NCI-H1694 (cell line): ENCODE measurements at places on chromosomes 13 and 19.

DNA sequence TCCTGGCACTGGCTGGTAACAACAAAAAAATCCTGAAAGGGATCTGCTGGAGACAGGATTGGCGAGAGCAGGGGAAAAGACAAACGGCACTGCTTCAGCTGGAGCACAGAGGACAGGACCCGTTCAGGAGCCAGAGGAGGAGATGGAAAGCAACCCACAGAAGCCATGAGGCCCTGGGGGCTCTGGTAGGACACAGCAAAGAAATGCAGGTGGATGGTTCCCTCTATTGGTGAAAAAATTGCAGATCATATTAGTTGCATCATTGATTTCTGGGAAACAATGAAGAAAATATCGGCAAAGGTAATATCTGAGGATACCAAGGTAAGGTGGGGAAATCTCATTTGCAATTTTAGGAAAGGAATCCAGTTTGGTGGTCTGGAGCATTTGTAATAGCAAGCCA lies 25.7 kb upstream of the TPP2 start:
- DNase-seq: peak; percentile 24

- no peak for DNase-seq
Observed at GRCh38 chr13:28333204-28333881, 161.6 kb downstream of the FLT1 start.

GRCh38 chr13:20288561-20288960 lies 56.4 kb upstream of the GJB6 start:
- no peak for DNase-seq

- DNase-seq: no peak
Observed at GRCh38 chr13:111116856-111117255, 1.7 kb downstream of the ARHGEF7 start.

DNA sequence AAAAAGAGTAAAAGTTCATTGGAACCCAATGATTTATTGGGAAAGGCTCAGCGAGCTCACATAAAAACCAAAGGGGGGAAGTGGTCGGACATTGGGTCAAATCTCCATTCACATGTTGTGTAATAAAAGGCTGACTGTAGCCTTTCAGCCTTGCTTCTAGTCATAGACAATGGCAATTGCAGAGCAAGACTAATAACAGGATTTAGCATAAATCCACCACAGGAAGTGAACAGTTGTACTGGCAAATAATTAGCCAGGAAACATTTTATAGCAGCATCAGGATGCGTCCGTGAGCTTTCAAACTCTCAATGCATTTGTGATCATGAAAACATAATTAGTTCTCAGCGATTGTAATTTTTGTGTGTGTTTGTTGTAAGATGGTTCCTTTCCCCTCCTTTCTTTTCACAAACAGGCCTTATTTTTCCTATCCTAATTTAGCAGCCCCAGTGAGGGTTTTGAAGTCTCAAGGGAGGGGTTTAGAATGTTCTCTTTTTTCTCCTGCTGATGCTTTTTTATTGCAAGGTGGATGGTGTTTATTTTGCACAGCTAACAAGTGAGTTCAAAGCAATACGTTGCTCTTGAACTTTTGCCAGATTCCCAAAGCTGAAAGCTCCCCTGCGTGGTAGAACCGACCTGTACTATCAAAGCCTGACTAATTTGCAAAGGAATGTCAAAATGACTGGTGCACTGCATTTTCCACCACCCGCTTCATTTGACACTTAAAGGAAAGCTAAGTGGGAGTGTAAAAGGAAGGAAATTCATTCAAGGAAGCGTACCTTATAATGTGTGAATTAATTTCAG lies 105.6 kb downstream of the SPRY2 start:
- no peak for DNase-seq

DNA sequence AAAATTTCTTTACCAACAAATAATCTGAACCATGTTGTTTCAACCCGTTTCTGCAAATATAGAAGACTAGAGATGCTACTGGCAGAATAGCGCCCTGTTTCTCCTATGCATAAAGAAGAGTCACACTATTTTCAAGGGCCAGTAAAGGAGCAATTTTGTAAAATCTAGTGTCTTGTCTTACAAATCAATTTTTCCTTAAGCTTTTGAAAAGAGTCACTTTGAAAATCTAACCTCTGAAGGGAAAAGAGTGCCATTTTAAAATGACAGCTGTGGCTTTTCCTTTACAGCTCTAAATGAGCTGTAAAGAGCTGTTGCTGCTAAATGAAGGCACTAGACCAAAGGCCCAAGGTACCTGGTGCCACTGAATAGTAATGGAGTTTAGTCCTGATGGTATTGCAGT lies 16.9 kb upstream of the GTF2F2 start:
- no peak for DNase-seq

DNA sequence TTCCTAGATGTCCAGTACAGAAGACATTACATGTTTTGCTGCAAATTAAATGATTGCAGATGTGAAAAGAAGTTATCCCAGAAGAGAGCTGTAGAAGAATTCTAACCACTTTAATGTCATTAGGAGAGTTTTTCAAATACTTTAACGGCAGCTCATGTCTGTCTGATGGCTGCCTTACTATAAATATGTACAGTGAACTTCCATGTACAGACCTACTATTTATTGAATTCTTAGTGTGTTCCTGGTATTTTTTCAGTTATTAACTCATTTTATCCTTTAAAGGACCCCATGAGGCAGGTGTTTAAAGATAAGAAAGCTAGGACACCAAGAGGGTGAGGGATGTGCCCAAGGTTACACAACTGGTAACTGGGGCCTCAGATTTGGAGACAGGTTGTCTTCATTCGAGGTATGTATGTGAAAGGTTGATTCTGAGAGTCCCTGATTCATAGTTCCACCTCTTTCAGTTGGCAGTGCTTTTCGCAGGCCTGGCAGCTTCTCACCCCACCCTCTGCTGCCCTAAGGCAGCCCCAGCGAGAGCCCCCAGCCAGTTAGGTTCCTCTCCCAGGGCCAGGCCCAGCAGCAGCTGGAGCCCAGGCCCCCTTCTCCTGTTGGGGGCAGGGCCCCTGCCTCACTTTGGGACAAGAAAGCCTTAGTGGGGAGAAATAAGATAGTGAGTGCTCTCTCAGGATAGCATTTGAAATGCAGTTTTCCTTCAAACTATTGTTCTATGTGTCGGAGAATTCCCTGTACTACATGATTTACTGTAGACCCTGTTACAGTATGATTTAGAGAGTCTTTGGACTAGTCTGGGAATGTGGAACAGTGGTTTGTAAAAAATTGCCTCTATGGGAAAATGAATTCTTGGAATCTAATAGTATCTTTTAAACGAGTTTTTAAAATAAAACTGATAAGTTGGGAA lies 67.7 kb upstream of the TEX29 start:
- no peak for DNase-seq

DNA sequence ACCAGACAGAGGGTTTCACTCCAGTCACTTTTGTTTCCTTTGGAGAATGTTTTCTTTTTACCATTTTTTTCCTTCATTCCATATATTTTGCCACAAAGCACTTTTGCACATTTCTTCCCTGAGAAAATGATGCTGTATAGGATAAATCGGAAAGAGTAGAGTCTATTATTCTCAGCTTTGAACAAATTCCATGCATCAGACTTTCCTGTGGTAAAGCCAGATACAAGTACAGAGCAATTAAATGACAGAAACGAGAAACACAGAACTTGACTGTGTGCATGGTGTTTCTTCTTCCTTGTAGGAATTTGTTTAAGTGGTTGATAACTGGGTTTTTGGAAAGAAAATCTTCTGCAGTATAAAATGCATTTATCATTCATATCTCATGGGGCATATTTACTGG lies 107.4 kb upstream of the CSNK1A1L start:
- DNase-seq: no peak

DNA sequence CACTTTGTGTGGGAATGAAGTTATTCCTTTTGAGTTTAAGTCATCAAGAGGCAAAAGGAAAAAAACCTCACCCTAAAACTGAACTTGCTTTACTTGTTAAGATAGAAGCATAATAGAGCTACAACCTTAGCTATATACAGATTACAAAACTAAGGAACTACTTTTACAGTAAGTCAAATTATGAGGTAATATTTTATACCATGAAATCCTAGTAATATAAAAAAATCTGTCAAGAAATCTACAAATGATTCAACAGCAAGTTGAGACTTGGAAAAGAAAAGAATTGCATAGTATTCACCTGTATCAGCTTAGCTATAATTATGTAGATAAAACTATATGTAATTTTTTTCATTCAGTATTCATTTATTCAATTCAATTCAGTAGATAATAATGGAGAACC lies 335.3 kb downstream of the KLF5 start:
- DNase-seq: no peak

- DNase-seq: no peak
Observed at GRCh38 chr19:14408491-14409145, 10.5 kb downstream of the DDX39A start.

DNA sequence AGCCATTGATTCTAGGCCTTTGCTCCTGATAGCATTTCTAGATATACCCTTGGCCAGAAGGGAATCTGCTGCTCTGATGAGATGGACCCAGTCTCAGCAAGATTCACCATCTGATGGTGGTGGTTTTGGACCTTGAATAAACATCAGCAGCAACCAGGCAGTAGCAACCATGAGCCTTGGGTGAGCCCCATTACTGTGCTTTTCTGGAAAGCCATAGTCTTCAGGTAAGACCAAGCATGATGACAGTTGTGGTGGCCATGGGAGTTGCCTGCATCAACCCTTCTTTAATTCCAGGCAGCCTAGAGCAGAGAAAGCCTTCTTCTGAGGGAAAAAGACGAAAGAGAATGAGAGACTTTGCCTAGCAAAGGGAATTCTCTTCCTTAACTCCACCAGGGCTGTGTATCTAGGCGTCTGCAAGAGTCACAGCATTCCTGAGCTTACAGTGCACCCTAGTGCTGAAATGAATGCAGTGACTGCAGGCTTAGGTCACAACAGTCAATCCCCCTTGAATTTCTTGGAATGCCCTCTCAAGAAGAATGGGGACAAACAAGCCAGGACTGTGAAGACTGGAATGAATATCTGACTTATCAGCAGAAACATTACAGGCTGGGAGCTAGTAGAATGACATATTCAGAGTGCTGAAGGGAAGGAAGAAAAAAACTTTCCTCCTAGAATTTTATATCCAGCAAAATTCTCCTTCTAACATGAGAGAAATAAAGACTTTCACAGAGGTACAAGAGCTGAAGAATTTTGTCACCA lies 942.4 kb upstream of the PCDH20 start:
- DNase-seq: peak; percentile 0

DNA sequence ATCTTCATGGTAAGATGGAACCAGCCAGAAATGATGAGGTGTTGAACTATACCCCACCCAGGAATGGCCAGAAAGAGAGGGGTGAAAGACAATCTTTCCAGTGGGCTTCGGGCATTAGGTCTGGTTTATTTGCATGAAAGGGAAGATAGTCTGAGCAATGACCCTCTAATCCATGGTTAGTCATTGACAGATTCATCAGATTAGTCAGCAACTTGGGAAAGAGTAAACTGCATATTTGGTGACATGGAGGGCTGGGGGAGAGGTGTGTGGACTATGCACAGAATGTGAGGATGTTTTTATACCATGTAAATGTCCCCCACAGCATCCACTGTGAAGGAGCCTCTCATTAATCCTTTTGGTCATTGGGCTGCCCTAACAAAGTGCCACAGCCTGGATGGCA lies 30.1 kb upstream of the USP12 start:
- no peak for DNase-seq

DNA sequence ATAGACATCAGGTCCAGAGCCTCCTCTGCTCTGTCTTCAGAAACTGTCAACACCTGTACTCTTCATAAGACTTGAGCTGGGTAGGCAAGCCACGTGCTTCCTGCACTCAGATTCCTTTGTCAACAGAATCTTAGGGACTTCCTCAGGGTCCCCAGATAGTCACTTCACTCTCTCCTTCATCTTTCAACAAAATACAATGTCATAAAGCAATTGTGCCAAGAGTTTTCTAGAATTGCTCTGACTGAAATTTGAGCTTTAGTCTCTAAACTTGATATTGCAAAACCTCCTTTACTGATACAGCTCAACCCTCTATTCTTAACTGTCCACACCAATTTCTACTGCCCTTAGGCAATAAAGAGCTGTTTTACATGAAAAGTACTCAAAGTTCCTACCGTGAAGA lies 179.9 kb downstream of the IRS2 start:
- DNase-seq: no peak

- no peak for DNase-seq
Observed at GRCh38 chr19:42095814-42096230, 19.9 kb downstream of the ZNF574 start.

- no peak for DNase-seq
Observed at GRCh38 chr19:55320844-55321419, 4.2 kb downstream of the TMEM150B start.

DNA sequence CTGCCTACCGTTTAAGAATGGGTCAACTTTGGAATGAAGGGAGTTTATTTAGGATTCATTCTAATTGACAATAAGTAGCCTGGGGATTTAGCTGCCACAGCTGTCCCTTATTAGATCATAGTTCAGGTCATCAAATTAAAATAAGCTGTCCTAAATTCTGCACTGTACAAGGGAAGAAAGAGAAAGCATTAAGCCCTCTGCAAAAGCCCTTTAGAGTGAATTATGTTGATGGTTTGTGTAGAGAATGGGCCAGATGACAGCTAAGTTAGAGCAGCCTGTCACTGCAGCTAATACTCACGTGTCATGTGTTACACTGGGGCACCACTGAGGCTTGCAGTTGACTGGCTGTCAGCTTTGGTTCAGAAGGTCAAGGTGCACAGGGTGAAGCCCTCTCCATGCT lies 737.1 kb upstream of the SLC10A2 start:
- no peak for DNase-seq

GRCh38 chr19:33231511-33231910 lies 5.9 kb upstream of the SLC7A10 start:
- no peak for DNase-seq

DNA sequence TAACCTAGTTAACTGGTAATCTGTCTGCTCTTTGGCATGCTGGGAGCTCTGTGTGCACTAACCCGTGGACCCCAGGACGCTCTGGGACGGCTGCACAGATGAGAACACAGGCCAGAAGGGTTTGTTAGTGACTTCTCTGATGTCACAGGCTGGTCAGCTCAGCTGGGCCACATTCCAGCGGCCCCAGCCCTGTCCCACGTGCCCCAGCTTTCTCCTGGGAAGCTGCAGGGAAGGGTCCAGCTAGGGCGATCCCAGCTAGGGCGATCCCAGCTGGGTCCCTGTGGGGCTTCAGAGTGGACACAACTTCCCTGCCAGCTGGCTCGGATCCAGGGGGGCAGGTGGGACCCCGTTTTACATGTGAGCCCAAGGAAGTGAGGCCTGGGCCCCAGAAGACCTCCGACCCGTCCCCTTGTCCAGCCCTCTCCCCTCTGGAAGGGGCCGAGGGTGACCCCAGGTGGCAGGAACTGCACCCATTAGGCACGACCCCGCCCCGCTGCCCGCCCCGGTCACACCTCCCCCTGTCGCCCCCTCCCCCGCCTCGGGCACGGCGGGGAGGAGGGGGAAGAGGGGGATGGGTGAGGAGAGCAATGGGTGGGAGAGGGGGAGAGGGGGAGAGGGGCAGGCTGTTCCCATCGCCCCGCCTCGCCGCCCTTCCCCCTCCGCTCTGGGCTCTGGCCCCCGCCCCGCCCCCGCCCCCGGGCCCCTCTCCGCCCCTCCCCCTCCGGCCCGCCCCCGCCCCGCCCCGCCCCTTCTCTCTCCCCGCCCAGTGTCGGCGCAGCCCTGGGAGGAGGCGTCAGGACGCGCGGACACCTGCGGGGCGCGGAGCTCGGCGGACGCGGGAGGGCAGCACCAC lies 75.2 kb upstream of the MCF2L start:
- no peak for DNase-seq
